ENCODE measurements at places on chromosomes 16 and 17.

DNA sequence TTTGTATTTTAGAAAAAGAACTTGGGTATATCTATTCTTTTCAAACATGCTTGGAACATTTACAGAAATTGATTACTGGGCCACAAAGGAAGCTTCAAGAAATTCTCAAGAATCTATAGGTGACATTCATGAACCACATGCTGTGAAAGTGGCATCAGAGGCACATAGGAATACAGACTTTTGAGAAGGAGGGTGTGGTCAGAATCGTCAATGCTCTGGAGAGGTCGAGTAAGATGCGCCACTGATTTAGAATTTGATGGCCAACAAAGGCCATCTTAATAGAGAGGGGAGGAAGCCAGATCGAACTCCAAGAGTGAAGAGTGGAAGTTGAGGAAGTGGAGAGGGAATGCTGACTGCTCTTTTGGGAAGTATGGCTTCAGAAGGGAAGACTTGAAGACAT, 3.5 kb upstream of the NSMCE1 start:
- DNase-seq, result no peak

DNA sequence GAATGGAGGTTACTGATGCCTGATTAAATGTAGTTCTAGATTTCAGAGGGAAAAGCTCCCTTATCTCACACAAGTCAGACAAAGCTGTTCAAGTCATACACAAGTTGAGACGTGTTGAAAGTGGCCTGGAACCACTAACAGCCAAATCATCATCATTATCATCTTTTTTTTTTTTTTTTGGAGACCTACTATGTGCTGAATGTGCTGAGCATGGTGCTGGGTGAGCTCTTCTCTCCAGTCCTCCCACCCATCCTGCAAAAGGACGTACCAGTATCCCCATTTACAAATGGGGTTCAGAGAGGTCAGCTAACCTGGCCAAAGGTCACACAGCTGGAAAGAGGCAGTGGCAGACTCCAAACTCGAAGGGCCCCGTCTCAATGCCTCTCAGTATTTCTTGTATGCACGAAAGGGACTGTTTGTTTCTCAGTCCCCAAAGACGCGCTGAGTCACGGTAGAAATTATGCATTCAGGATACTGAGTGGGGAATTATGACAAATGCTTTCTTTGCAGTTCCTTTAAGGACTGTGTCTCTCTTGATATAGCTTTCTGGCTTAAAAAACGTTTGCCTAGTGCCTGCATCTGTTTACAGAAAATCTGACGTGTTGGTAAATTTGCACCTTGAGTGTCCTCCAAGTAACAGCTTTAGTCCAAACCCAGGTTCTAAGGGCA, 235.5 kb downstream of the XYLT1 start:
- DNase-seq, result no peak

DNA sequence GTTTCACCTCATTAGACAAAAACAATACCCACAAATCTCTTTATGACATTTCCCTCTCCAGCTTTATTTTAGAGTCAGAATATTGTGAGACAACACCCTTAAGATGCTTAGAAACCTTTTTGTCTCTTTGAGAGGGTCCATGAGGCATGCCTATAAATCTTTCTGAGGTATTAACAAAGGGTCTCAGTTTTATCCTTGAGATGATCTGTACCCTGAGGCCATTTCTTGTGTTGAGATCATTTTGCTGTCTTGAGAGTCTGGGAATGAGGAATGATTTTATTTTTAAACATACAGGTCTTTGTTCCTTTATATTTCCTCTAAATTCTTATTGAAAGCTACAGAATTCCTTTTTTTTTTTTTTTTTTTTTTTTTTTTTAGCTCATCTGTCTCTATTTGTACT, 179.7 kb upstream of the HS3ST4 start:
- DNase-seq, result no peak

DNA sequence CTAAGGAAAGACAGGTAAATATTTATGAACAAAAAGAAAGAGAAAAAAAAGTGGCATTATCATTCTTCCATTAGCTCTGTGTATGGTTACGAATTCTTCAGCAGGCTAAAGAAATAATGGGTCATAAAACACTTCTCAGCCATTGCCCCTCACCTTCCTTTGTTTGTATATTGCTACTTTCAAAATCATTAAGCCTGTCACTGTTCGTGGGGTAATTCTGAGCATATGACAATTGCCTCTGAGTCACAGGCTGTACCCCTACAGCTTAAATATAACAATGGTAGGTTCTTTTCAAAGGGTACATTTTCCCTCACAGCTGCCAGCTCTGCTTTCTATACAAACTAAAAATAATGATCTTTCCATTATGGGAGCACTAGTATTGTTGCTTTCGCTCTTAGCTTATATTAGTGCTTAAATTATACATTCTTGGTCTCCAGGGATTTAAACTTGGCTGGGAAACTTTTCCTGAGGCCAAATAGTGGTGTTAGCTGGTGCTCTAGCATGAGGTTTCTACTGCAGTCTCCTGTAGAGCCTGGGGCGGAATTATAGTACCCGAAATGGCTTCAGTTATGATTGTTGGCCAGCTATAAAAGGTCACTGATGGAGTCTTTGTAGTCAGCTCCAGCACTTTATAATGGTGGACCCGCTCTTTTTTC, 74.7 kb upstream of the CDH11 start:
- no peak for DNase-seq

- no peak for DNase-seq
These were observed 58.4 kb downstream of the ELAC2 start for GRCh38 chr17:12959441-12959840.

DNA sequence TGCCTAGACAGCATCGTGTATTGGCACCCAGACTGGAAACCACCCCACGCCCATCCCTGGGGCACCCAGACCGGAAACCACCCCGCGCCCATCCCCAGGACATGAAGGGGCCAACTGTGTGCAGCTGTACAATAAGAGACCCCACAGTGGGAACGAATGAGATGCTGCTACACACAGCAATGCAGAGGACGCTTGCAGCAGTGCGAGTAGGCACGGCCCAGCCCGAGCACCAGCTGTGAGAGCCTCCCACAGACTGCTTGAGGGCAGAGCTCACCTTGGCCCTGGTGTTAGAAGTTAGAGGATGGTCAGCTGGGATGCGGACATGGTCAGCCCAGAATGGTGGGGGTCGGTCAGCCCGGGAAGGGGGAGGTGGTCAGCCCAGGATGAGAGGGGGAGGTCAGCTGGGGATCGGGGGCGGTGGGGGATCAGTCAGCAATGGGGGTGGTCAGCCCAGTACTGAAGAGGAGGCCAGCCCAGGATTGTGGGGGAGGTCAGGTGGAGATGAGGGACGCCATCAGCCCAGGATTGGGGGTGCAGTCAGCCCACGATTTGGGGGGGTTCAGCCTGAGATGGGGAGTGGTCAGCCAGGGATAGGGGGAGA, 340.0 kb downstream of the C16orf95 start:
- no peak for DNase-seq

GRCh38 chr16:31400191-31400590, 7.1 kb downstream of the ITGAD start:
- no peak for DNase-seq

GRCh38 chr16:10517868-10518267, 62.5 kb downstream of the EMP2 start:
- no peak for DNase-seq

DNA sequence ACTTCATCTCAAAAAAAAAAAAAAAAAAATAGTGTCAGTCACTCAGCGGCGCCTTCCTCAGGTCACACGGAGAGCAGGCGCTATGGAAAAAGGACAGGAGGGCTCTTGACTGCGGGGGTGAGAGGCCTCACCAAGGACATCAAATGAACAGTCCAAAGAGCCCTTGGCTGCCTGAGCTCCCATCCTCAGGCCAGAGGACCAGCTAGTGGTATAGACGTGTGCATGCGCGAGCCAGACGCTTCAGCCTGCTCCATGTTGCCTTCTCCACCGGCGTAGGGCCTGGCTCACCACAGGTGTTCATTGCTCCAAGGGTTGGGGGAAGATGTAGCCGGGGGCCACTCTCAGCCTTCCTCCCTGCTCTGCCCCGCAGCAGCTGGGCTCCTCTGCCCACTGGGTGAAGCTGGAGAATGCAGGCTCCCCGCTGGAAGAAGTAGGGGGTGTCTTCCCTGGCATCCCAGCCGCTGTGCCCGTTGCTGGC, 65.8 kb upstream of the PLCG2 start:
- no peak for DNase-seq

- DNase-seq, result no peak
These were observed 1307.6 kb upstream of the GOT2 start for GRCh38 chr16:60041671-60042070.

DNA sequence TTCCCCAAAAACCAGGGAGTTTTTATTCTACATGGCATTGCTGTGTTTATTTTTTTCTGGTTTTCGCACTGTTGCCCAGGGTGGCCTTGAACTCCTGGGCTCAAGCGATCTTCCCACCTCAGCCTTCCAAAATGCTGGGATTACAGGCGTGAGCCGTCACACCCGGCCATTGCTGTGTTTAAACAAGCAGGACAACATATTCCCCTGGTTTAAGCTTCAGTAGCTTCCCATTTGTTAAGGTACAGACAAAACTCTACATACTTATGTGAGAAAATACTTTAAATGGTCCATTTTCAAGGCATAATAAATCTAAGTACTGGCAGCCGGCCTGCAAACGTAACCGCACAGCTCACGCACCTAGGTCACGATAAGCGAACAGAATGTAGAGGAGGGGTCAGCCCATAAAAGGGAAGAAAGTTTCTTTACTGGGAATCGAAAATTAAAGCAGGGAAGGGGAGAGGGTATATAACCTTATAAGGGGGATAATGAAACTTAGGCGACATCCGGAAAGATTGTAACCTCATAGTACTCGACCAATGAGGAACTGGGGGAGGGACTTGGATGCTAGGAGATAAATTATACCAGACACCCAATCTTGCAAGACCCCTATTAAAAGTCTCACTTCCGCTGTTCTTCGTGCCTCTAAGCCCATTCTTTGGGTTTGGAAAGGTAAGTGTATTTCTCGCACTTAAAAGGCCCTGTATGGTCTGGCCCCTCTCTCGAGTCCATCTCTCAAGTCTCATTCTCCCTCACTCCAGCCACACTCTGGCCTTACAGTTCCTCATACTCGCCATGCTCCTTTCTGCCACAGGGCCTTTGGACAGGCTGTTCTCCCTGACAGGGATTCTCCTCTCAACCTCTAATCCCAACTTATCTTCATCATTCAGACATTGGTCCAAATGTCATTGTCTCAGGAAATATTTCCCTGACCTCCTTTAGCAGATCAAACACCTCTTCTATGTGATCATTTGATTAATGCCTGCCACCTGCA, 59.2 kb downstream of the TEX14 start:
- DNase-seq, result no peak

DNA sequence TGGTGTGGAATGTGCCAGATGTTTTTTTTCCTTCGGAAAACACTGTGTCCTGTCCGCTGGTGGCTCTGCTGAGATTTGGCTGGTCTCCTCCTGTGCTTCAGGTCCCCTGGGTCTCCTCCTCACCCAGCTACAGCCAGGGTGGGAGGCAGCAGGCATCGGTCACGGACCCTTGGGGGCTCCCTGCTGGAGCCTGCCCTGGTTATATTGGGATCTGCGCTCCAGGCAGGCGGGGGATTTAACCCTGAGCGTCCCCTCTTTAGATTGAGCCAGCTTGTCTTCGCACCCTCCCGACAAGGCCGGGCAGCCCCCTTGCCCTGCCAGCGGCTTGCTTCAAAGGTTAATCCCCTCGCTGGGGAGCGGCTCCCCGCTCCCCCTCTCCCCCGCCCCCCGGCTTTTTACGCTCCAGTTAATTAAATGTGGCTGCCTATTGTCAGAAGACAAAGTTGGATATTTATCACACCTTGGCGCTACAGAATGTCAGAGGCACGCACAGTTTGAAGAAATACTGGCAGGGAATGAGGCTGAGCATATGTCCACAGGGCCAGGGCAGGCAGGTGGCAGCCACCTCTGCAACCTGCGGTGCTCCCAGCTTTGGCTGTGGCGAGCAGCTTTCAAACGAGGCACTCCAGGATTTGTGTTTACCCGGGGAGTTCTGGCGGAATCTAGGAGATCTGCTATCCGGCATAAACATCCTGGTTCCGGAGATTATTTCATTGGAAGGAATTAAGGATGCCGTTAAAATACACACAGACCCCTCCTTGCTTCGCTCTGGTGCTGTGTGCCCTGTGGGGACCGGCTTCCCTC, 38.2 kb upstream of the GSE1 start:
- DNase-seq, result no peak

DNA sequence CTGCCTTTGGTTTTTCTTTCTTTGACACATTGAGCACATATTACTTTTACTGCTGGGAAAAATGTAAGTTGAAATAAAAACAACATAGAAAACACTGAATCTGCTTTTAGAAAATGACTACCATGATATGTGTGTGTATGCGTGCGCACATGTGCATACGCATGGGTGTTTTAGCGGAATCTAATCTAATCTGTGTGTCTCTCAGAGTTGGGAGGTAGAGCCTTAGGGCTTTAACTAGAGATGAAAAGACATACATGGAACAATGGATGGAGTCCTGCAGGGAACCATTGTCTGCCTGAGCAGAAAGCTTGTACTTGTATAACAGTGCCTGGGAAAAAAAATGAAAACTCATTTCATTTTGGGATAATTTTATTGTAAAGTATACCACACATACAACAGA, 12.4 kb downstream of the SLFN5 start:
- no peak for DNase-seq

DNA sequence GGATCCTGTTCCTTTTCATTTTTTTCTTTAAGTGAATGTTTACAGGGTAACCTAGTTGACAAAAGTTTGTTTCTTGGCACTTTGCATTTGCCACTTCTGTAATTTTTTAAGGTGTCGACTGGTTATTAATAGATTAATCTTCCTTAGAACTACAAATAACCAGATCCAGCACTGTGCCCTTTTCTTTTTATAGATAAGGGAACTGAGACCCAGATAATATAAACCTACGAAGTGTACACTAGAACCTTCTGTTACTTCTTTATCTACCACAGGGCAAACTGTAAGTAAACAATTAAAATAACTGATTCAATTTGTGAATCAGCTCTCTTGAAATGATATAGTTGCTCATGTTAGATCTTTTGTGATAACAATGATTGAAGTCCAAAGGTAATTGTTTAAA, 55.4 kb downstream of the NLK start:
- DNase-seq, result no peak

DNA sequence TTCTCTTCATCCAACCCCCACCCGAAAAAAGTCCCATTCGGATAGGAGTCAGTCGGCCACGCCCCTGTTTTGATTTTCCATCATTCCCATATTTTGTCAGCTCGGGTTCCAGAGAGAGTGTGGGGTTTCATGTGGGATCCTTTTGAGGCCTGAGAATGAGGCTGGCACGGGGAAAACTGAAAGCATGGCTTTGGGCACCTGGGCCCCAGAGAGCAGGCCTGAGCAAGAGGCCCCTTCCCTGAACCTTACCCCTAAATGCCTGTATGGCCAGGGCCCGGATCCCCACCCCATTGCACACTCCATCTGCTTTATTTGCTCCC, 4.6 kb upstream of the HOXB4 start:
- DNase-seq, result no peak

GRCh38 chr17:81456091-81456490, 56.5 kb downstream of the ACTG1 start:
- DNase-seq, result no peak

GRCh38 chr17:13569398-13570123, 32.2 kb downstream of the HS3ST3A1 start:
- no peak for DNase-seq

DNA sequence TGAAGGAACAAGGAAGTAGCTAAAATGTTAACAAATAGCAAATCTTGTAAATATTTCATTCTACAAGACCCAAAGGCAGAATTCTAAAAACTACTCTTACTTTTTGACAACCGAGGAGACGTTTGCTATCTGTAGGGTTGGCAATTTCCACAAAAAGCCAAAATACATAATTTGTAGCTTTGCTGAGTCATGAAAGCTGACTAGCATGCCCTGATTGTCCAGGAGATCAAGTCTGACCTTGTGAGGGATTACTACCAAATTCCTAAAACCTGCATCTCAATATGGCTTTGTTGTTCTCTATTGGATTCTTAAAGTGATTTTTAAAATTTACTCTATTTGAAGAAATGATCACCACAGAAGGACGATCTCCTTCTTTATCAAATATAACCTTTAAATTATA, 10.8 kb downstream of the DNAJA2 start:
- DNase-seq, result no peak

All from fibroblast of skin of left biceps (primary cell).